ENCODE measurements at places on chromosomes 5 and 9.
A peak's percentile ranks its signal among the peaks of the same experiment; 100 is the strongest.

GRCh38 chr5:56735849-56736641 lies 79.3 kb upstream of the MAP3K1 start:
- DNase-seq = no peak

DNA sequence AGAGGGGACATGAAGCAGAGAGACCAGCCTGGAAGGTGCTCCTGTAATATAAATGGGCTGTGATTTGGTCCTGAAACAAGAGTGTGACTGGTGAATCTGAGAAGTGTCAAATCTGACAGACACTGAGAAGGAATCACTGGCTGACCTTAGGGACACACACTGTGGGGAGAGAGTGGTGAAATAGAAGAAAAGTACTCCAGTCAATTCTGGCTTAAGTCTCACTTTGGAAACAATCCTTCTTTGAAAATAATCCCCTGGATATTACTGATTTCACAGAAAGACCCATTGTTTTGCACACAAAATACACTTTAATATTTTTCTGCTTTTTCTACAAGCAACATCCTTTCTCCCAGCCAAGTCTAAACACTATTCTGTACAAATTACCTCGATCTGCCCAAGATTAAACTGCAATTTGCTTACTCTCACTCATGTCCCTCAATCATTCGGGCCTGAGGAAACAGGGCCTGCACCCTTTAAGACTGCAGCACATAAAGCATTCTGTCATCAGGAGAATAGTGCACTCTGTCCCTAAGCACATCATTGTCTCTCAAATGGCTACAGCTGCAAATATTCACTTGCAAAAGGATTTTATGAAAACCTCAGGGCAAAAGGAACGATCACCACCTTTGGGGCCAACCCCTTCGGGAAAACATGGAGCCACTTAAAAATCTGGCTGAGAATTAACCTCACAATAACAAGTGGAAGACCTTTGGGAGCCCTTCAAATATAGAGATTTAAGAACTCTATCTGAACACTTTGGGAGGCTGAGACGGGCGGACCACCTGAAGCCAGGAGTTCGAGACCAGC lies 68.6 kb downstream of the MAPKAP1 start:
- no peak for DNase-seq

DNA sequence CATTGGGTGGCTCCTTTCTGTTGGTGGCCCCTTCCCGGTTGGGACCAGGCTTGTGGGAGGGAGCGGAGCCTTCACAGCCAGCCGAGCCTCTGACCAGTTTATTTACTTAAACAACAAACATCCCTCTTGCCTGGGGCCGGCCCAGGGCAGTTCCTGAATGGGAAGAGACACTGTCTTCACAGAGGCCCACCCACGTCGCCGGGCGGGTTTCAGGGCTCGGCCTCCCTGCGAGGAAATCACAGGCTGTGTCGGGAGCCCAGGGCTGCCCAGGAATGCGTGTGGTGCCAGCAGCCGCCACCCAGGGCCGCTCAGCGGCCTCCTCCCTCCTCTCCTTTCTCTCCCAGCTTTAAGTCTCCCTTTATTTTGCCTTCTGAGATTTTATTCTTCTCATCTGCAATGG lies 132.5 kb downstream of the HSD17B3 start:
- DNase-seq = no peak

GRCh38 chr9:87722393-87723088 lies 3.4 kb upstream of the CTSL start:
- no peak for DNase-seq

DNA sequence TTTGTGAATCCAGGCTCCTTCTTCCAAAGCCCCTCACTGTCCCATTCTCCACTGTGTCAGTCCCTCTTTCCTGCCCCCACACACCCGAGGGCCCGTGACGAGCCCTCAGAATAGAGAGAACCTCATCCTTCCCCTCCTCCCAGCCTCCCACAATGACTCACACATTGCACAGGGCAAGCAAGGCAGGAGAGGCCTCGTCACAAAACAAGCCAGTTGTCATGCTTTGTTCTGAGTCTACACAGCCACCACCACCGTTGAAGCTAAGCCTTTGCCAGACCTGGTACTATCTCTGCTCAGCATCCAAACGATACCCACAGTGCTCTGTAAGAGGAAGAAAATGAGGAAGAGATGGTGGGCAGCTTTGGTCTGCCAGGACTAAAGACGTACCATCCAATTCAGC lies 142.2 kb upstream of the ZNF366 start:
- no peak for DNase-seq

DNA sequence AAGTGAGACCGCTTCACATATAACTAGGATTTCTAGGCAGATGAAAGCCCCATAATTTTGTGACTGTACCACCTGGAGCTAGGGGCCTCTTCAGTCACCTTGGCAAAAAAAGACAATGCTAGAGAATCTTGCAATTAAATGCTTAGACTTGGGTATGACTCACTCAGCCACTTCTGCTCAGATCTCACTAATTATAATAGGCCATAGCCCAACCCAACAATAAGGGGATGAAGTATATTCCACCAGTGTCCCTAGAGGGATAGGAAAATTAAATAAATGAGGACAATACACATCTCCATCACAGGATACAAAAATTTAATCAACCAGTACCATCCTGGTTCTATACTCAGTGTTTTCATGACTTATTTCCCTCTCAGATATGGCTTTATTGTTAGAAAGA lies 1079.9 kb upstream of the C9orf72 start:
- no peak for DNase-seq

DNA sequence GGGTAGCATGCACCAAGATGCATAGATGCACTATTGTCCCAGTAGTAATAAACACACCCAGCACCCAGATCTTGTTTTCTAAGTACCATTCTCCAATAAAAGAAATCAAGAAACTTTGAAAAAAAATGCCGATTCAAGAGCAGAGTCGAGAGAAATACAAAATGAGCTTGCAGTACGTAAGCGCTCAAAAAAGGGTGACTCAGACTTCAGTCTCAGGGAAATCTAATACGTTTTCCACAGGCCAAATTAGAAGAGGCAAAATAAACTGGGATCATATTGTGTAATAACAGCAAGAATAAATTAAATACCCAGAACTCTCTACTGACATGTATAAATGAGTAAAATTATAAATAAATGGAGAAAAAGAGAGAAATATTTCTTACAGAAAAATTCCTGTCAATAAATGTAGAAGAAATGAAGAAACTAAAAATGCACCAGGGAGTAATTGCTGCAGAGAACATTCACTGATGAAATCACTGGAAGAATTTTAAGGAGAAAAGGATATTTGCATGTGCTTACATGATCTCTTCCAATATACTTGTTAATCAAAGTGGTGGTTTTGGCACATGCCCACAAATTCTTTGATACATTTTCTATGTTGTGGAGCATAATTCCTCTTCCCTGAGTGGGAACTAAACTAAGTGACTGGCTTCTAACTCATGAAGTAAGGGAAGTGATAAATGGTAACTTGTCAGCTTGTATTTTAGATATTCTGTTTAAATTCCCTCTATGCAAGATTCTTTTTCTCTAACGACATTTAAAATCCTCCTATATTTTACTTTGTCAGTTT lies 567.6 kb upstream of the ADAMTS16 start:
- DNase-seq = no peak

- DNase-seq = no peak
Measured at GRCh38 chr9:82491604-82492003, 503.0 kb downstream of the SPATA31D1 start.

- no peak for DNase-seq
Measured at GRCh38 chr9:84278130-84278529, 62.4 kb downstream of the SLC28A3 start.

- DNase-seq = no peak
Measured at GRCh38 chr5:109964136-109964535, 274.4 kb downstream of the MAN2A1 start.

DNA sequence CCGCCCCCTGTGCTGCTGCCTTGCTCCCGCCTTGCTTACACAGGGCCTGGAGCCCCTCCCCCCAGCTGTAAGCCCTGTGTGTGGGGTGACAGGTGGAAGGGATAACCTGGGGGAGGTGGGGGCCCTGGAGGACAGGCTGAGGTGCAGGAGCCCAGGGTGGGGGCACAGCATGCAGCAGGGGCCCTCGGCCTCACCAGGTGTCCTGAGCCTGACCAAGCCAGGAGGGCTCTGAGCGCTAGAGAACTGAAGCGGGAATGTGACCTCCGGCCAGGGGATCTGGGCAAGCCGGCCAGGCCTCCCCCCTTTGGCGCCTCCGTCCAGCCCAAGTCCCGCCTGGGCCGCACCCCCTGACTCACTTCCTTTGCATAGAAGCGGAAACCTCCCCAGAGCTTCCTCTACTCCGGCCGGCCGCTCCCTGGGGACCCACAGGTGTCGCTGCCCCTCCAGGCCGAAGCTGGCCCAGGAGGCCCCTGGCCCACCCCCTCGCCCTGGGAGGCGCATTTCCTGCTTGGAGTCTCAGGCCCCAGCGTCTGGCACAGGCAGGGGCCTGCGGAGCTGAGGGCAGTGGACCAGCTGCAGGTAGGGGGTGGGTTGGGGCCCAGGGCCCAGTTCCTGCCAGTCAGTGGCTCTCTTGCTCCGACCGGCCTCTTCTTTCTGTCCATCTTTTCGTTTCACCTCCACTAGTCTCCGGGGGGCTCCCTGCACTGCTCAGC lies at the start of gene TOR4A:
Gene TOR4A, plus strand, starts transcription at position 398 of the 713 bp plus-strand sequence. CDS start 964 bp downstream, outside the sequence.
- no peak for DNase-seq

GRCh38 chr5:150490754-150491153 lies 17.2 kb upstream of the NDST1 start:
- no peak for DNase-seq

DNA sequence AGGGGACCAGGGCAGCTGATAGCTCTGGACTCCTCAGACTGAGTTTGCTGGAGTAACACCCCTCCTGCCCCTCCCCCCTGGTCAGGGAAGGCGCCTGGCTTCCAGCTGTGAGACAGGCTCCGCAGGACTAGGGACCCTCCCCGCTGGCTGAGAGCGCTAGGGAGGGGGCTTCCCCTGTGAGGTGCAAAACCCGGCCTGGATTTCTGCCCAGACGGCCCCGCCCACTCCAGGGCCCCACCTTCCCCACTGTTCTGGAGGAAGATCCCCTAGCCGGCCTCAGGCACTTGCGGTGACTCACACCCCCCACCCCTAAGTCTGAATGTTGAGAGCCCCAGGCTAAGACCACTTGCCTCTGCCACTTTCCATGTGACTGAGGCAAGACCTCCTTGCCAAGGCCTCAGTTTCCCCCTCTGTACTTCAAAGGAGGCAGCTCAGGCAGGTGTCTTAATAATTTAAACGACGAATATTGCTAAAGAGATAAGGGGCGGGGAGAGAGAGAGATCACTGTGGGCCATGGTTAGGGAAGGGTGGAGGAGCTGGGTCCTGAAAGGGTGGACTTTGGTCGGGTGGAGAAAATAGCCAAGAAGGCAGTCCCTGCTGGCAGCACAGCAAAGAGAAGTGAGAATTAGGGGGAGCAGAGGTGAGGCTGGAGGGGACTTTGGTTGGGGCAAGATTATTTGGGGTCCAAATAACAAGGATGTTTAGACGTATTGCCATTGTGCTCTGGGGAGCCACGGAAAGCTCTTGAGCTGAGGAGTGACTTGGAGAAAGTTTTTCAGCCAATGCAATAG lies 1.0 kb upstream of the DAB2IP start:
- DNase-seq = peak; percentile 10

DNA sequence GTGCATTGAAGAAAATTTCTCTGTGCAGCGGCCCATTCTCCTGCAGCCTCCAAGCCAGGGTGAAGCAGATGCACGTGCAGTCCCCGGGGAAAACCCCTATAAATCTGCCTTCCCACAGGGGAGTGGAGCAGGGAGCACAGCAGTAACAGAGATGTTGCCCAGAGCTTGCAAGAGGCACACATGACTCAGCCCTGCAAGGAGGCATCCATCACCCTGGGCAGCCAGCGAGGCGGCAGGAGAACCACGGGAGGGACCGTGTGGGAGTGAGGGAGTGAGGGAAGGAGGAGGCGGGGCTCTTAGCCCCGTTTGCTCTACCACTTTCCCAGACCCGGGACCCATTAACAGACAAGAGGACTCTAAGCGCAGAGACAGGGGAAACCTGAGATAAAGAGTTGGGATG lies 96.2 kb upstream of the ARAP3 start:
- DNase-seq = no peak

- no peak for DNase-seq
Measured at GRCh38 chr9:123358181-123358905, 2.3 kb downstream of the CRB2 start.

DNA sequence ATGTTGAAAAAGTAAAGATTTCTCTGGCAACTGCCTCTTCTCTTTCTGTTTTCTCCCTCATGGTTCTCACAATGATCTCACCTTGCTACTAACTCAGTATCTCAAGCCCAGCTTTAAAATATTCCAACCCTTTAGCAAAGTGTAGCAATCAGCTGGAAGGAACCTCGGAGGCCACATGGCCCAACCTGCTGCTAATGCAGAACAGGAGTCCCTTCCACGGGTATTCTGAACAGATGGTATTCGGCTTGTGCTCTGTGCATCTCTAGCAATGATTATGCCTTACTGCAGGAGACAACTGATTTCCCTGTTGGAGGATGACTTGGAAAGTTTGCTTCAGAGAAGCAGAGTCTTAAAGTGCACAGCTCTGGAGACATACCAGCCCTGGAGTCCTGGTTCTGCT lies 151.8 kb upstream of the PPP1R2B start:
- no peak for DNase-seq

DNA sequence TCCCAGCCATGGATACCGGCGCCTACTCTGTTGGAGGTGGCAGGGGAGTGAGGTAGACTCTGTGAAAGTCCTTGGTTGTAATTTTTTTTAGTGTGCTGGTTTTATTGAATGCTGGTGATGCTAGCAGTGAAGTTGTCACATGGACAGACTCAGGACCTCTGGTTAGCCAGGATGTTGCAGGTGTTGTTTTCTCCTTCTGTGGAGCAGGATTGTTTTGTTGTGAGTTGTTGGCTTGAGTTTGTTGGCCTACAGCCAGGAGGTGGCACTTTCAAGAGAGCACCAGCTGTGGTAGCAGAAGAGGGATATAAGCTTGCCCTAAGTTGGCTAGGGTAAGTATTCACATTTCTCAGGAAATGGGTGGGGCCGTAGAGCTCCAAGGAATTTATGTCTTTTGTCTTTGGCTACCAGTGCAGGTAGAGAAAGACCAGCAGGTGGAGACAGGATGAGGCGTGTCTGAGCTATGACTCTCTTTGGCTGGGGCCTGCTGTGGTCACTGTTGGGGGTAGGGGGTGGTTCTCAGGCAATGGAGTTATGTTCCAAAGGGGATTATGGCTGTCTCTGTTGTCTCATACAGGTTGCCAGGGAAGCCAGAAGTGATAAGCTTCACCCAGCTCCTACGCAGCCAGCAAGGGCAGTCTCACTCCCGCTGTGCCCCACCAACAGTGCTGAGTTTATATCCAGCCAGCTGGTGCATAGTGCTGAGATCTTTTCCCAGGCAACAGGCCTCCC lies 248.7 kb downstream of the TAF11L14 start:
- no peak for DNase-seq

GRCh38 chr5:126044111-126044668 lies 379.0 kb upstream of the GRAMD2B start:
- no peak for DNase-seq

DNA sequence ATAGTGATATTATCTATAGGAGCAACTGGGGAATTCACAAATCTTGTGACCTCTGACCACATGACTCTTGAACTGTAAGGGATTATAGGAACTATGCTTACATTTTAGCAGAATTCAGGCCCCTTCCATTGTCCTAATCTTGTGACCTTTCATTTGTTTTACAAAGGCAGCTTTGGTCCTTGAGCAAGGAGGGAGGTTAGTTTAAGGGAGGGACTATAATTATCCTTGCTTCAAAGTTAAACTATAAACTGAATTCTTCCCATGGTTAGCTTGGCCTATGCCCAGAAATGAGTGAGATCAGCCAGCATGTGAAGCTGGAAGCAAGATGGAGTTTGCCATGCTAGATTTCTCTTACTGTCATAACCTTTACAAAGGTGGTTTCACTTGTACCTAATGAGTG lies 51.2 kb downstream of the TARS1 start:
- DNase-seq = no peak

- DNase-seq = no peak
Measured at GRCh38 chr9:134585021-134585561, 56.5 kb upstream of the COL5A1 start.

- peak; percentile 20 for DNase-seq
Measured at GRCh38 chr9:1869843-1870242, 145.3 kb upstream of the SMARCA2 start.

All from stimulated activated CD4-positive, alpha-beta T cell treated with anti-CD3 and anti-CD28 coated beads, Interleukin-4, amount 100 ng/mL, for 48 hours (primary cell).